GM04504 (cell line): ENCODE measurements at places on chromosomes 4 and X.

DNA sequence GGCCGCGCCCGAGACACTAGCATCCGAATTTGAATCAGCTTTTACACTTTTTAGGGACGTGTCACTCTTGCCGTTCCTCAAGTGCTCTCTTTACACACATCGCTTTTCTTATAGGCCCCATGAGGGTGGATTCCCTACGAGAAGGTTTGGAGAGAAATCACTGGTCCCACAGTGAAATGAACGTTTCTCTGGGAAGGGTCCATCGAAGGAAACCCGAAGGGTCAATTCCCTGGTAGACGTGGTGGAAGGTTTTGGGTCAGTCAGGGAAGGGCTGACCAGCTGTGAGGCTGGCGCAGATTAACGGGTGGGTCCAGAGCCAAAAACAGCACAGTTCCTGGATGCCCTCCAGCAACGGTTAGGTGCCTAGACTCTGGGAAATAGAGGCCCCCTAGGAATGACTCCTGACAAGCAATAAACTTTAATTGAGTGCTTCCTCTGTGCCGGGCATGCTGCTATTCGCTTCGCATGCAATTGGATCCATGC is 35.9 kb downstream of the ETDC start:
- peak; percentile 66 for DNase-seq

DNA sequence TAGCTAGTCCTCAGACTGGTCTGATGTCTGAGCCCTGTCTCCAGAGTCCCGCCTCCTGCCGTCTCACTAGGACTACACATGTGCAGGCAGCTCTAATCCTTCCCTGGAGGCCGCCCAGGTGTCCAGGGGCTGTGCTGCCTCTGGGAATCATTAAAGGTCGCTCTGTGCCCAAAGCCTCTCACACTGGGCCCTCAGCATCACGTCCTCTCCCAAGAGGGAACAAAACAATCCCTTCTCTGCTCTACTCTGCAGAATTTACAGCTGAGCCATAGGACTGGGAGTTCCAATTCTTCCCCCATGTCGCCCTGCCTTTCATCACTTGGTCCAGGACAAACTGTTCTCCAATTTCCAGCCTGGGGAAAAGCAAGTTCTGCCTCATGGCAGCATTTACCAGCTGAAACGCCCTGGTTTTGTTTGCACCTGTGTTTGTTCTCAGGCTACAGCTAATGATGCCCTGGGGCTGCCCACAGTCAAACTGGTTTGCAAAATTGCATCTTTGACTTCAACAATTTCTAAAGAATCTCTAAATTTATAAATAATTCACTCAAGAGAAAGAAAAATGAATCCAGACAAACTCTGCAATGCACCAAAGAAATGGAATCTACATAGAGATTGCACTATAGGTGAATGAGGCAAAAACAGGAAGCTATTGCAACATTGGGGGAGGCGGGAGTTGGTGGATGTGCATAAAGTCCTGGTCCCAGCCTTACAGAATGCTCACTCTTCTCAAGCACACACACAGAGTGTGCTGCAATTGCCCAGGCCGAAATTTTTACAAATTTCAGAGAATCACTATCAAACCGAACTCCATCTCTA is 7.2 kb upstream of the MRFAP1 start:
- peak; percentile 3 for DNase-seq

DNA sequence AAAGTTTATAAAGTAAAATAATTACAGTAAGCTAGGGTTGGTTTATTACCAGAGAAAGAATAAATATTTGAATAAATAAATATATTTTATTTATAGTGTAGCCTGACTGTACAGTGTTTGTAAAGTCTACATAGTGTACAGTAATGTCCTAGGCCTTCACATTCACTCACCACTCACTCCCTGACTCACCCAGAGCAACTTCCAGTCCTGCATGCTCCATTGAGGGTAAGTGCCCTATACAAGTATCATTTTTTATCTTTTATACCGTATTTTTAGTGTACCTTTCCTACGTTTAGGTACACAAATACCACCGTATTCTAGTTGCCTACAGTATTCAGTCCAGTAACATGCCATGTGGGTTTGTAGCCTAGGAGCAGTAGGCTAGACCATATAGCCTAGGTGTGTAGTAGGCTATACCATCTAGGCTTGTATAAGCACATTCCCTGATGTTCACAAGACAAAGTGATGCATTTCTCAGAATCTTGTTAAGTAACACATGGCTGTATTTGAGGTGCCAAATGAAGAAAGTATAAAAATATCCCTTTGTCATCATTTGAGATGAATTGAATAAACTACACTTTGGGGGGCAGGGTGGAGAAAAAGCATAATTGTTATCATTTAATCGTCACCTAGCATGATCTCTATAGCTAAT is 14.7 kb upstream of the KLHL8 start:
- no peak for DNase-seq

GRCh38 chrX:148647651-148648050 is 147.2 kb downstream of the AFF2 start:
- no peak for DNase-seq

GRCh38 chr4:78337244-78338020 is 214.1 kb upstream of the ANXA3 start:
- no peak for DNase-seq

- DNase-seq: no peak
Measured at GRCh38 chr4:181289198-181289597, 954.0 kb upstream of the TENM3 start.

- no peak for DNase-seq
Measured at GRCh38 chr4:78250500-78250899, 193.4 kb downstream of the FRAS1 start.

DNA sequence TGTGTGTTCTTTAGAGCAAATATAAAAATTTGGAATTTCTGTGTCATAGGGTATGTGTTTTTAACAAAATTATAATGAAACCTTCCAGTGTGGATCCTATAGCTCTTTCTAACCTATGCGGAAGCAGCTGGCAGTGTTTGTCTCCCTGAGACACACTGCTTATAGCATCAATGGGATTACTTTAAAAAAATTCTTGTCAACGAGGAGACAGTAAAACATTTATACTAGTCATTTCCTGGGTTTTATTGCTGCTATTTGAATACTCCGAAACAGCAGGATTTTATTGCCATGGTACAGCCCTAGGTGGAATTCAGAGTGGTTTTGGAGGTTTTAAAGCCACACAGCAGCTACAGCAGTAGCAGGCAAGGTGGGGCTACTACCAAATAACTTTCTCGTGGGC is 145.1 kb upstream of the IL1RAPL2 start:
- no peak for DNase-seq

GRCh38 chr4:8099981-8100464 is 58.6 kb downstream of the ABLIM2 start:
- no peak for DNase-seq

DNA sequence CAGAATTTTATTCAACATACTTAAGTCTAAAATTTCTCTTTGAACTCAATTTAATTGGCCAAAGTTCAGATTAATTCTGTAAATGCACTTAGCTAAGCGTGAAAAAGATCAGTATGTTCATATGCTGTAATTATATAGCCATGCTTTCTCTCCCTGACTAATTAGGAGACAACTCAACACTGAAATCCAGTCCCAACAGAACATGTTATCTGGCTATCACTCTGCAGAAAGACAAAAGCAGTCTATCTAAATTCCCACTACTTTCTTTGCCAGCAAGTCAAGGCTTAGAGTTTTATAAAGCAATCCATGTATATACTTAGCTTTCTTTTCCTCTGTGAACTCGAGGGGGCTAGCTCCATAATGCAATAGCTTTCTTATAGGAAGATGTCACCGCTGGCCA is 16.0 kb upstream of the USP46 start:
- no peak for DNase-seq

DNA sequence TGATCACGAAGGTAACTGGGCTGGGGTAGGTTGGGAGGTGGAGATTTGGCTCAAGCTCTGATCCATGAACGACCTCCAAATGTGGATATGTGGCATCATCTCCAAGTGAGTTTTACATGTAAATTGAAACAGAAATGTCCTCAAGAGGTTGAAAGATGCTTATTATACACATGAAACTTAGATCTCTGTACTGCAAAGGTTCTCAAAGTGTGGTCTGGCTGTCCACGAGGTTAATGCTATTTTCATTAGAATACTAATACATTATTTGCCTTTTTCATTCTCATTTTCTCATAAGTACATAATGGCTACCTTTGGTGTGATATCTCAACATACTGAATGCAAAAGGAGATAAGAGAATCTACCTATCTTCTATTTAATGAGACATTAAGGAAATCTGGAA is 198.2 kb downstream of the RASL11B start:
- DNase-seq: no peak

DNA sequence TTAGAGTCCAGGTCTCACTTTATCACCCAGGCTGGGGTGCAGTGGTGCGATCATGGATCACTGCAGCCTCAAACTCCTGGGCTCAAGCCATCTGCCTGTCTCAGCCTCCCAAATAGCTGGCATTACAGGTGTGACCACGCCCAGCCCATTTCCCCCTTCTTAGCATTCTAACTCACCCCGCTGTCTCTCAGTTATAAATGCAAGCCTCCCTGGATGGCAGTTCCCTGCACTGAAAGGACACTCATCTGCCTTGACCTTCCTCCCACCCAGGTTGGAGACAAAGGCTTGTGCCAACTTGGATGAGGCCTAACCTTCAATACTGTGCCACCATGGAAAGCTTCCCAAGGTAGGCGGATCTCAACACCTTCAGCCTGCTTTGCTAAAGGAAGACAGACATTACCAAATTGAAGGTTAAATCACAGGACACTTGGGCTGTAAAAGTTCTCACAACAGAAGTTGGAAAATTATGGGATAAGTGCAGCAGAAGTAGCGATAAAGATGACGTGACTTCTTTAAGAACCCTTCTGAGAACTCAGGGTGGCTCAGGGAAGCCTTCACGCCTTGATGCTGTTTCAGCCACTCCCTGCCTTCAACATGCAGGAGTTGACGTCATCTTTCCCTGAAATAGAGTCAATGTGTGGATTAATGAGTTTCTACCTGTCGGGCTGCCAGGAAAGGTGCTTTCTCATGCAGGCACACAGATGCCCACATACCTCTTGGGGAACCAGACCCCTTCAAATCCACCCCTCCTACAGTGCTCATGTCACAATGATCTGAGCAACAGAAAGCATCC is 10.6 kb upstream of the GPM6B start:
- no peak for DNase-seq

DNA sequence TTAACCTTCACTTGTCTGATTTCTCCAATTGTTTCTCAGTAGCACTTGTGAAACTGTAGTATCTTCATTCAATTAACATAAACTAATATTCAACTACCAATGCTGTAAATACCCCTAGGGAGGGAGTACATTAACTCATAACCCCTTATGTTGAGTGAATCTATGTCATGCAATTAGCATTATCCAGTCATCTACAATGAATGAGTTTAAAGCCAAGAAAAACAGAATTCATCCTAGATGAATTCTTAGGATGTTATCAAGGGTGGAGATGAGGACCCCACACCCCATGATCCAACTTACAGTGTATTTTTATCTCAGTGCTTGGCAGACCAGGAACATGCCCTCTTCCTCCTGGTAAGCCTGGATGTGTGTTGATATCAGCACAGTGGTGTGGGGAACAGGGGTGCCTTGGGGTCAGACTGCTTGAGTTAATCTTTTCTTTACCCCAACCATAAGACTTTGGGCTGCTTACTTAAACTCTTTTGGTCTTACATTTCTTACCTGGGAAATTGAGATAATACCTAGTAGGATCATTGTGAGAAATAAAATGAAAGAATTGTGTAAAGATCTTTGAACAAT is 62.1 kb upstream of the SCOC start:
- DNase-seq: no peak

GRCh38 chrX:94492541-94492940 is 818.5 kb downstream of the FAM133A start:
- DNase-seq: no peak
